Breast epithelium (tissue), 4 donors: ENCODE measurements at places on chromosomes 4 and X. TPM values are rescaled to one million over a fixed set of nuclear protein-coding genes. Genes with fewer than 3 reads are reported as not detected.

Gene MAGEB18
- not detected for total RNA-seq

Gene COL4A6
- total RNA-seq, result 6.9 TPM

DNA sequence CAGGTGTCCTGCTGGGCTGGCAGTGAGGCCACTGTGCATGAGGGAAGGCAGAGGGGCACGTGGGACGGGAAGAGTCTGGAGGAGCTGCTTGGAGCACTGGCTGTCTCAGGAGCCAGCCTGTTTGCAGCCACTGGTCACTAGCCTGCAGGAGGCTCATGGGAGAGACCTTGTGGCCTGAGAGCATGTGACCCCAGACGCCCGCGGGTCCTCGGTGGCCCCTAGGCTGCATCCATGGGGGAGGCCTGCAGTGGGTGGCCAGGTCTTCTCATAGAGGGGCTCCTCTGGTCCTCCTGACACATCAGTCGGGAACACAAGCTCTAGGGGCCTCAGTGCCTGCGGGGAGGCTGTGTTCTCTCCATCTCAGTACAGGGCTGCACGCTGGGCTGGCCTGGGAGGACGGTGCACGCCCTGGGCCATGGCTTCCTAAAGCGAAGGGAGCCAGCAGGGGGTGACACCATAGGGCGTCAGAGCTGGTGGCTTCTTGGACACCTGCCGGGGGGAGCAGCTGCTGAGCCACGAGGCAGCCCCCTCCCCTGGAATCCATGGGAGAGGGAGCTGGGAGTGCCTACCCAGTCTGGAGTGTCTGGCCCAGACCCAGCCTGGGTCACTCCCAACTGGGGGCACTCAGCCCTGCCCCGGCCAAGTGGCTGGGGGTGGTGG, 12.3 kb downstream of the NAT8L start:
- H3K4me3 ChIP-seq, result no peak overlapping the region
- peaks cover 15% of the 10 kb centered on the region for H3K27me3 ChIP-seq
- H3K36me3 ChIP-seq, result no peaks in the 10 kb centered on the region

DNA sequence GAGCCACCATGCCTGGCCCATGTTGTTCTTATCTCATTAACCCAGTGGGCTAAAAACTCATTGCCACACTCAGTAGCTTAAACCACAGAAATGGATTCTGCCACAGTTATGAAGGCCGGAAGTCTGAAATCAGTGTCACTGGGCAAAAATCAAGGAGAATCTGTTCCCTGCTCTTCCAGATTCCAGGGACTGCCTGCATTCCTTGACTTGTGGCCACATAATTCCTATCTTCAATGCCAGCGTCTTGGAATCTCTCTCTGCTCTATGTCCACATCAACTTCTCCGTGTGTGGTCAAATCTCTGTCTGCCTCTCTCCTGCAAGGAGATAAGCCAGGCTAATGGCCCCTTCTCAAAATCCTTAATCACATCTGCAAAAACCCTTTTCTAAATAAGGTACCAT, 4.1 kb upstream of the WFS1 start:
- H3K4me1 ChIP-seq, result no peaks in the 10 kb centered on the region
- H3K27me3 ChIP-seq, result no peaks in the 10 kb centered on the region
- no peak for DNase-seq
- no peak overlapping the region for H3K27ac ChIP-seq
- H3K4me3 ChIP-seq, result no peak overlapping the region

DNA sequence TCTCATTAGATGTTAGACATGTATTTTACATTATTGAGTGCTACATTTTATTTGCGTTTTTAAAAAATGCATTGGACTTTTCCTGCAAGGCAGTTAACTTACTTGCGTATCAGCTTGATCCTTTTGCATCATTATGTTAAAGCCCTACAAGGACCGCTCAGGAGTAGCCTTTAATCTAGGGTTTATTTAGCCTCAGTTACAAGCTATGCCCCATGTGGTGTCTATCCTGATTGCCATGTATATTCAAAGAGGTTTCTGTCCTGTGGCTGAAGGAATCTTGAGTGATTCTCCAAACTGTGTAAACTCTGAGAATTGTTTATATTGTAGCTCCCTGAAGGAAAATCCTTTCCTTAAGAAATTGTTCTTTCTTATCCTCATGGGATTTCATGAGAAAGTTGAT, 821.8 kb upstream of the AGA start:
- H3K27me3 ChIP-seq, result no peaks in the 10 kb centered on the region
- no peak overlapping the region for H3K4me3 ChIP-seq
- no peaks in the 10 kb centered on the region for H3K4me1 ChIP-seq

DNA sequence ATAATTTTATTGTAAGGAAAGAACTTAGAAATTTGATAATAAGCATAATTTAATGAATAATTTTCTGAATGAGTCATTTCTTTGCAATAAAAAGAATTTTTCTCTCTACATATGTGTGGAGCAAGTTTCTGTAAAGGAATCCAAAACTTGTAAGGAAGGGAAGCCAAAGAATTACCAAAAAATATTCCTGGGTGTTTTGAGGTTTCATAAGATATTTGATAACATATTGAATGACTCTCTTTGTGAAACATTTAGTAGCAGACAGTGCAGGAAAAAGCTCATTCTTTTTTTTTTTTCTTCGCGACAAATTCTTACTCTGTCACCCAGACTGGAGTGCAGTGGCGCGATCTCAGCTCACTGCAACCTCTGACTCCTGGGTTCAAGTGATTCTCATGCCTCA, 469.0 kb upstream of the MAGEB2 start:
- H3K4me1 ChIP-seq, result no peaks in the 10 kb centered on the region
- DNase-seq, result no peak
- H3K4me3 ChIP-seq, result no peak overlapping the region
- no peaks in the 10 kb centered on the region for H3K36me3 ChIP-seq

- H3K4me3 ChIP-seq, result no peak overlapping the region
- no peak overlapping the region for H3K27ac ChIP-seq
- no peaks in the 10 kb centered on the region for H3K36me3 ChIP-seq
- H3K4me1 ChIP-seq, result no peaks in the 10 kb centered on the region
- peaks cover 39% of the 10 kb centered on the region for H3K27me3 ChIP-seq
- DNase-seq, result no peak
Observed at GRCh38 chrX:109785053-109785452, 52.0 kb upstream of the ACSL4 start.

DNA sequence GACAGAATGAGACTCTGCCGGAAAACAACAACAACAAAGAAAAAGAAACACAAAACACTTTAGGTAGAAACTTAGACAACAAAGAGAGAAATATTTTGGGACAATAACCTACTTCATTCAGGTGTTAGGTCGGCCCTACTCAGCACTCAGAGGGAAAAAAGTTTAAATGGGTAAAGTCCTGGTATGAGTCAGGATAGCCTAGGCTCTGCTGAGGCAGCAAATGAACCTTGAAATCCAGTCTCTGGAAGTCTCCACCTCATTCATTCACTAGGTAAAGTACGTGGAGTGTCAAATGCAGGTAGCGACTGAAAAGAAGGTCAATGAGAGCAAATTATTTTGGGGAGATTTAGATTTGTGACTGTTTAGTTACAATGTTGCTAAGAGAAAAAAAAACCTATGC, 127.4 kb downstream of the FHDC1 start:
- H3K4me1 ChIP-seq, result no peaks in the 10 kb centered on the region
- H3K36me3 ChIP-seq, result no peaks in the 10 kb centered on the region
- no peak overlapping the region for H3K27ac ChIP-seq
- H3K4me3 ChIP-seq, result no peak overlapping the region
- no peaks in the 10 kb centered on the region for H3K27me3 ChIP-seq
